ENCODE measurements at places on chromosomes 16 and 17.

DNA sequence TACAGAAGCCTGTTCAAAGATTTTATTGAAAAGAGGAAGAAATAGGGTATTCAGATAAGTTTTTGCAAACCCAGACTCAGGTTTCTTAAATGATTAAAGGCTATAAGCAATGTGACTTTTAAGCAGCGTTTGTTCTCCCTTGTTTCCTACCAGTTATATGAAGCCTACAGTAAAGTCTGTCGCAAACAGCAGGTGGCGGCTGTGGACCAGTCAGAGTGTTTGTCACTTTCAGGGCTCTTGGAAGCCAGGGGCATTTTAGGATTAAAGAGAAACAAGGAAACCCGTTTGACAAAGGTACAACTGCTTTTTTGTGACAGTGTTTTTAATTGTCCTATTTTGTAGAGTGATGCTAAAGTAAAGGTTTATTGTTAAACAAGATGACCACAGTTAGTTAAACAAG is 7.7 kb upstream of the RARA start:
- no peak for DNase-seq

GRCh38 chr17:83100853-83101391 is 21.5 kb downstream of the METRNL start:
- no peak for DNase-seq

GRCh38 chr17:33765871-33766270 is 472.8 kb upstream of the ASIC2 start:
- no peak for DNase-seq

- no peak for DNase-seq
Observed at GRCh38 chr17:65172496-65173136, 35.4 kb downstream of the RGS9 start.

Measured in activated T-cell treated with anti-CD3 and anti-CD28 coated beads for 1 hour (primary cell).